ENCODE measurements at places on chromosomes 12 and 14. TPM values are rescaled to one million over a fixed set of nuclear protein-coding genes. Genes with fewer than 3 reads are reported as not detected.

The RPGRIP1 gene
- total RNA-seq: not detected

The AQP6 gene
- total RNA-seq: not detected

- H3K4me3 ChIP-seq: no peak overlapping the region
- no peaks in the 10 kb centered on the region for H3K36me3 ChIP-seq
- no peaks in the 10 kb centered on the region for H3K27me3 ChIP-seq
- DNase-seq: no peak
These were observed 39.3 kb upstream of the DIO3 start for GRCh38 chr14:101521978-101522377.

- no peak overlapping the region for H3K4me3 ChIP-seq
- DNase-seq: peak; percentile 60
- H3K27me3 ChIP-seq: peaks cover 36% of the 10 kb centered on the region
- H3K4me1 ChIP-seq: no peaks in the 10 kb centered on the region
- no peaks in the 10 kb centered on the region for H3K36me3 ChIP-seq
These were observed 23.6 kb upstream of the TMEM260 start for GRCh38 chr14:56555921-56556570.

DNA sequence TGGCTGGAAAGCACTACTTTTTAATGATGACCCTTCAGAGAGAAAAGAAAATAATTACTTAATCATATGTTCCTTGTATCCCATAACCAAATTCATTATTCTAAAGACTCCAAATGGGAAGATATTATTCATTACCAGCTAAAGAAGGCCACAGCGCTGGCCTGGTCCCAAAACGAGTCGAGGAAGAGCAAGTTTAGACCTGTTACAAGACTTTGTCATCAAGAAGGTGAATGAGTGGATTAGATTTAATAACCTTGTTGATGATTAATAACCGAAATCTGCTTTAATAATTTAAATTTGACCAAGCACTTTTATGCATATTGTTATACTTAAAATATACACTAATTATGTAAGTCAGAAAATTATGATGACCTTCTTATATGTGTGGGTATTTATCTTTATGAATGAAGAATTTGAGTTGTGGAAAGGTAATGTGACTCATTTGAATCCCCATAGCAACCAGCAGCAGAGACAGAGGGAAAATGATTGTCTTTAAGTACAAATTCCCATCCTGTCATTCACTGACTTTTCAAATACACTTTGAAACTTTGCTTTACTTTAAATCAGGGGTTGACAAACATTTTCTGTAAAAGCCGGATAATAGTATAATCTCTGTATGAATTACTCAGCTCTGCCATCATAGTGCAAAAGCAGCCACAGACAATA is 200.3 kb upstream of the NPAS3 start:
- H3K4me3 ChIP-seq: no peak overlapping the region
- no peak overlapping the region for H3K27ac ChIP-seq
- no peaks in the 10 kb centered on the region for H3K4me1 ChIP-seq
- DNase-seq: no peak
- no peaks in the 10 kb centered on the region for H3K36me3 ChIP-seq

- DNase-seq: no peak
- H3K4me1 ChIP-seq: no peaks in the 10 kb centered on the region
- no peak overlapping the region for H3K27ac ChIP-seq
- H3K36me3 ChIP-seq: no peaks in the 10 kb centered on the region
- peaks cover 3% of the 10 kb centered on the region for H3K27me3 ChIP-seq
- H3K4me3 ChIP-seq: no peak overlapping the region
These were observed 31.1 kb upstream of the SPATA7 start for GRCh38 chr14:88354358-88354757.

DNA sequence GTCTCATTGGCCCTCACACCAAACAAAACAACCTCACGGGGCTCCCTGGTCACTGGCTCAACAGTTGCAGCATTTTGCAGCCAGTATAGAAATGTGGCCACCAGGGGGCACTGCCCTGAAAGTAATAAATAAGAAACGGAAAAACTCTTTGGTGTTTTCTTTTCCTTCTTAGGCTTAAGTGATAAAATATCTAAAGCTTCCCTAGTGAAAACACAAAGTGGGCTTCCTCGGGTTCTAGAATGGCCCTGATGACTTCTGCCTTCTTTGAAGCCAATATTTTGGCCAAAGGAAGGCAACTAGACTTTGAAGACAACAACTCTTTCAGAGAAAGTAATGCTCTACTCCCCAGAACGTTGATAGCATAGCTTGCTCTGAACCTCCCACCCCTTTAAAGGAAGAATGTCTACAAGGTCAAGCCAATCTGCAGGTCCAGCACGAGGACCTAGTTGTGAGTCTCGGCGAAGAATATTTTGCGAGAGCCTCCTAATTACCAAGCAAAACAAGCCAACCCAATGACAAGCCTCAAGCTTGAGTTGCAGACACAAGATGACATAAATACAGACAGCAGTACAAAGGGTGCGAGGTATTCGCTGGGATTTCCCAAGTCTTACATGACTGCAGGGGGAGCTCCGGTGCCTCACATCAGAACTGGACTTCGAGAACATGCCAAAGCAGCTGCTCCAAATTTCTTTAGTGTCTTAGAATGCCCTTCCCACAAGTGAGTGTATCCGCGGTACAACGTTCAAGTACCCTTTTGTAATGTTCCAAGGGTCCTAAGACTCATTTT is 2.6 kb downstream of the ITPK1 start:
- H3K4me3 ChIP-seq: peak overlapping the region; percentile 73
- H3K4me1 ChIP-seq: peaks cover 34% of the 10 kb centered on the region
- H3K27ac ChIP-seq: peak overlapping the region; percentile 90
- no peaks in the 10 kb centered on the region for H3K27me3 ChIP-seq

GRCh38 chr14:99756796-99757195 is 36.4 kb upstream of the EML1 start:
- H3K4me1 ChIP-seq: peaks cover 67% of the 10 kb centered on the region
- DNase-seq: no peak
- no peak overlapping the region for H3K4me3 ChIP-seq

The BIN2 gene
- total RNA-seq: 0.22 TPM

- no peaks in the 10 kb centered on the region for H3K27me3 ChIP-seq
- H3K36me3 ChIP-seq: no peaks in the 10 kb centered on the region
- no peak overlapping the region for H3K4me3 ChIP-seq
- peak; percentile 6 for DNase-seq
- no peaks in the 10 kb centered on the region for H3K4me1 ChIP-seq
- H3K27ac ChIP-seq: no peak overlapping the region
These were observed 46.1 kb downstream of the DNAH10 start for GRCh38 chr12:123808167-123808566.

The C3AR1 gene
- total RNA-seq: not detected

GRCh38 chr12:92403210-92404175 is 257.8 kb upstream of the BTG1 start:
- no peaks in the 10 kb centered on the region for H3K27me3 ChIP-seq
- H3K36me3 ChIP-seq: no peaks in the 10 kb centered on the region
- no peak for DNase-seq
